Astrocyte (in vitro differentiated cells and primary cell): ENCODE measurements at places on chromosomes 11 and 22. TPM values are rescaled to one million over a fixed set of nuclear protein-coding genes. Genes with fewer than 3 reads are reported as not detected.

PKDREJ gene
- not detected in 2 replicates for total RNA-seq

CRYBB2 gene
- total RNA-seq, result not detected in 2 replicates

CCDC88B gene
- total RNA-seq, result 1.2 and 1.6 TPM in 2 replicates

LRRC56 gene
- total RNA-seq, result 0.82 and 1.8 TPM in 2 replicates

GLB1L3 gene
- 0.20 and 0.22 TPM in 2 replicates for total RNA-seq

KRTAP5-7 gene
- not detected in 2 replicates for total RNA-seq

PHOX2A gene
- 0.36 TPM in 1 of 2 replicates, not detected in the other for total RNA-seq

TMA7B gene
- not detected in 2 replicates for total RNA-seq

HORMAD2 gene
- not detected in 2 replicates for total RNA-seq

IGF2 gene
- total RNA-seq, result 188 and 209 TPM in 2 replicates

GRCh38 chr11:9760193-9760575 is 96.3 kb downstream of the SWAP70 start:
- peaks cover 54% of the 10 kb centered on the region for H3K4me1 ChIP-seq
- H3K4me3 ChIP-seq, result no peak overlapping the region
- peak overlapping the region; percentile 88 for H3K27ac ChIP-seq
- no peaks in the 10 kb centered on the region for H3K27me3 ChIP-seq
- DNase-seq, result peak; percentile 93
- no peaks in the 10 kb centered on the region for H3K36me3 ChIP-seq

GRCh38 chr11:125299061-125299615 is 134.6 kb downstream of the PKNOX2 start:
- no peak overlapping the region for H3K4me3 ChIP-seq
- H3K36me3 ChIP-seq, result no peaks in the 10 kb centered on the region
- peaks cover 2% of the 10 kb centered on the region for H3K27me3 ChIP-seq
- H3K4me1 ChIP-seq, result peaks cover 14% of the 10 kb centered on the region

- no peaks in the 10 kb centered on the region for H3K36me3 ChIP-seq
- no peak for DNase-seq
- no peak overlapping the region for H3K4me3 ChIP-seq
- no peaks in the 10 kb centered on the region for H3K27me3 ChIP-seq
- H3K4me1 ChIP-seq, result no peaks in the 10 kb centered on the region
- H3K27ac ChIP-seq, result no peak overlapping the region
Observed at GRCh38 chr11:66363805-66364535, 7.6 kb downstream of the SLC29A2 start.

GRCh38 chr22:19909350-19910179 is 32.0 kb upstream of the COMT start:
- DNase-seq, result peak; percentile 39
- no peaks in the 10 kb centered on the region for H3K4me1 ChIP-seq
- H3K27me3 ChIP-seq, result no peaks in the 10 kb centered on the region

DNA sequence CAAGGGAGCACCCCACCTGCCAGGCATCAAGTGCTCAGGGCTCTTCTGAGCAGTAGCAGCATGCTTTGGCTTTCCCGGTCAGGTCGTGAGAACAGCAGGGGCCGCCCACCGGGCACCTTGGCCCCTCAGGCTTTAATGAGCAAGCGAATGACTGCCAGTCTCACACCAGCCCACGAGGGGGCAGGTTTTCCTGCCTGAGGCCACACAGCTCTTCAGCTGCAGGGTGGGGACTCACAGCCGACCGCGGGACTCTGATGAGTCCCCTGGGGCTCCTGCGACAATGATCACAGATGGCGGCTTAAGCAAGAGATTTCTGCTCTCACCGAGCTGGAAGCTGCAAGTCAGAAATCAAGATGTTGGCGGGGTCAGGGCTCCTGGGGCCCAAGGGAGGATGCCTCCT is 14.3 kb upstream of the FGF19 start:
- no peak for DNase-seq
- no peaks in the 10 kb centered on the region for H3K36me3 ChIP-seq
- H3K27ac ChIP-seq, result no peak overlapping the region

- H3K4me1 ChIP-seq, result no peaks in the 10 kb centered on the region
- H3K4me3 ChIP-seq, result no peak overlapping the region
- no peak overlapping the region for H3K27ac ChIP-seq
- DNase-seq, result peak; percentile 38
- H3K27me3 ChIP-seq, result no peaks in the 10 kb centered on the region
Observed at GRCh38 chr11:103601225-103601846, 435.1 kb upstream of the DDI1 start.

- H3K27ac ChIP-seq, result no peak overlapping the region
- no peaks in the 10 kb centered on the region for H3K27me3 ChIP-seq
- H3K4me1 ChIP-seq, result peaks cover 29% of the 10 kb centered on the region
- DNase-seq, result no peak
- H3K4me3 ChIP-seq, result no peak overlapping the region
- H3K36me3 ChIP-seq, result no peaks in the 10 kb centered on the region
Observed at GRCh38 chr11:75344186-75344585, 7.3 kb downstream of the ARRB1 start.

GRCh38 chr11:26623076-26623659 is 51.1 kb upstream of the MUC15 start:
- H3K27ac ChIP-seq, result no peak overlapping the region
- peak; percentile 25 for DNase-seq
- peaks cover 3% of the 10 kb centered on the region for H3K4me1 ChIP-seq
- no peaks in the 10 kb centered on the region for H3K27me3 ChIP-seq
- H3K36me3 ChIP-seq, result no peaks in the 10 kb centered on the region

DNA sequence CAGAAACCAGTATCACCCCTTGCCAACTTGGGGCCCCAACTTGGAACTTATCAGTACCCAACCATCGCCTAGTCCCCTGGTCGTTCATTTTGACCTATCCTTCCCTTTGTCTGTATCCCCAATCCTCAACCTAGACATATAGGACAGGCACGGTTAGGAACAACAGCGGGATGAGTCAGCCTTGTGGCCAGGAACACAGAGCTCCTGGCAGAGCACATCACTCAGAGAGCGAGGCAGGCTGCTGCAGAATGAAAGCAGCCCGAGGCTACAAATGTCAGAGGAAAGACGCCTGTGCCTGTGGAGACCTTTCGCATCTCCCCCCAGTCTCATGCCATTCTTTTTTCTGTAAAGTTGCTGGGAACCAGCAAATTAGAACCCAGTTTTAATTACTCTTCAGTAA is 14.6 kb downstream of the DKK3 start:
- peak overlapping the region; percentile 82 for H3K27ac ChIP-seq
- H3K27me3 ChIP-seq, result no peaks in the 10 kb centered on the region
- peaks cover 56% of the 10 kb centered on the region for H3K4me1 ChIP-seq
- peak overlapping the region; percentile 1 for H3K4me3 ChIP-seq
- DNase-seq, result peak; percentile 82

- H3K4me3 ChIP-seq, result no peak overlapping the region
- H3K36me3 ChIP-seq, result no peaks in the 10 kb centered on the region
- H3K27me3 ChIP-seq, result no peaks in the 10 kb centered on the region
- H3K27ac ChIP-seq, result peak overlapping the region; percentile 8
- peaks cover 24% of the 10 kb centered on the region for H3K4me1 ChIP-seq
Observed at GRCh38 chr11:96014217-96014616, 90.3 kb upstream of the MTMR2 start.

- peaks cover 22% of the 10 kb centered on the region for H3K4me1 ChIP-seq
- H3K27ac ChIP-seq, result no peak overlapping the region
- no peak for DNase-seq
Observed at GRCh38 chr11:78041843-78042440, 18.9 kb upstream of the KCTD14 start.

DNA sequence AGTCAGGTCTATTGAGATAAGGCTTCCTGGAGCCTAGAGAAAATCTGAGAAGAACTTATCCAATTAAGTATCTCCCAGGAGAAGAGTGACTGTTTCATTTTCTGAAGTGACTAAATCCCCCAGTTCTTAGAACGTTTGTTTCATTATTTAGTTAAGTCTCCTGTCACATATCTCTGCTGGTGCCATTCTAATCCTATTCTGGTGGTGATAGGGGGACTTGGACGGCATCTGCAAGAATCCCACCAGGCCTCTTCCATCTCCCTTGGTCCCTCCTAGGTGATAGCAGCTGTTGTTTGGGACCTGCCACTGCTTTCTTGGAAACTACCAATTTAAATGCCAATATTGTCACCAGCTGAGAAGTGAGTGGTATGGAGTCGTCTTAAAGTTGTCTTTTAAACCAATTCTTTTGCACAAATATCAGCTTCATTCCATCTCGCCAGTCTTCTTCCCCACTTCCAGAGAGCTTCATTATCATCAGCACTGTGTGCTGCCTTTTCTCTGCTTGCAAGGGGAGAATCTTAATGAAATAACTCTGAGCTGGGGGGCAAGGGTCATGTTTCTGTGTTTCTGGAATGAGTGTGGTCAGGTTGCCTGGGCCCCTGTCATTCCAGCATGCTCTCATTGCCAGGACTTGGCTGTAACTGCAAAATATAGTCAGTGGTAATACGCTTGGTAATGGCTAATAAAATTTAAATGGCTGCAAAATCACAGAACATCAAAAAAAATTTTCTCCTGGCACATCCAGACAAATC is 104.8 kb downstream of the LDLRAD3 start:
- H3K27ac ChIP-seq, result no peak overlapping the region
- H3K27me3 ChIP-seq, result no peaks in the 10 kb centered on the region
- H3K4me3 ChIP-seq, result no peak overlapping the region
- no peaks in the 10 kb centered on the region for H3K4me1 ChIP-seq
- peak; percentile 45 for DNase-seq
- H3K36me3 ChIP-seq, result no peaks in the 10 kb centered on the region

GRCh38 chr11:96055706-96056387 is 131.9 kb upstream of the MTMR2 start:
- DNase-seq, result peak; percentile 94
- no peak overlapping the region for H3K4me3 ChIP-seq
- H3K27me3 ChIP-seq, result no peaks in the 10 kb centered on the region
- no peaks in the 10 kb centered on the region for H3K36me3 ChIP-seq
- H3K27ac ChIP-seq, result peak overlapping the region; percentile 73
- peaks cover 35% of the 10 kb centered on the region for H3K4me1 ChIP-seq

- H3K4me1 ChIP-seq, result no peaks in the 10 kb centered on the region
- H3K36me3 ChIP-seq, result peaks cover 27% of the 10 kb centered on the region
- no peak for DNase-seq
- H3K27ac ChIP-seq, result no peak overlapping the region
Observed at GRCh38 chr22:19405652-19406051, 25.9 kb downstream of the HIRA start.

DNA sequence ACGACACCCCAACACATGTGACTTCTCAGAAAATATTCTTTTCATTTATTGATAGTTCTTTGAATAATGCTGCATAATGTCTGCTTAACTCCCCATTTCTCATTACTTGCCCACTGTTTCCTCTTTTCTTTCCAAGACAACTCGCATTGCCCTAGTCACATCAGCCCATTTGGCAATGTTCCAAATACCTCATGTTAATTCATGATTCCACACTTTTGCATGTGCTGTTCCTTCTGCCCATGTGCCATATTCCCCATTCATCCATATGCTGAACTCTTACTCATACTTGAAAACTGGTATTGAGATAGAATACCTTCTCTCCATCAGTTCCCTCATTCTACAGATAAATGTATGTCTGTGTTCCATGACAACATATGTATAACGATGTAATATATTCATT is 993.7 kb downstream of the OPCML start:
- no peak overlapping the region for H3K27ac ChIP-seq
- DNase-seq, result no peak
- H3K4me1 ChIP-seq, result no peaks in the 10 kb centered on the region
- no peaks in the 10 kb centered on the region for H3K36me3 ChIP-seq
- H3K4me3 ChIP-seq, result no peak overlapping the region
- H3K27me3 ChIP-seq, result no peaks in the 10 kb centered on the region

DNA sequence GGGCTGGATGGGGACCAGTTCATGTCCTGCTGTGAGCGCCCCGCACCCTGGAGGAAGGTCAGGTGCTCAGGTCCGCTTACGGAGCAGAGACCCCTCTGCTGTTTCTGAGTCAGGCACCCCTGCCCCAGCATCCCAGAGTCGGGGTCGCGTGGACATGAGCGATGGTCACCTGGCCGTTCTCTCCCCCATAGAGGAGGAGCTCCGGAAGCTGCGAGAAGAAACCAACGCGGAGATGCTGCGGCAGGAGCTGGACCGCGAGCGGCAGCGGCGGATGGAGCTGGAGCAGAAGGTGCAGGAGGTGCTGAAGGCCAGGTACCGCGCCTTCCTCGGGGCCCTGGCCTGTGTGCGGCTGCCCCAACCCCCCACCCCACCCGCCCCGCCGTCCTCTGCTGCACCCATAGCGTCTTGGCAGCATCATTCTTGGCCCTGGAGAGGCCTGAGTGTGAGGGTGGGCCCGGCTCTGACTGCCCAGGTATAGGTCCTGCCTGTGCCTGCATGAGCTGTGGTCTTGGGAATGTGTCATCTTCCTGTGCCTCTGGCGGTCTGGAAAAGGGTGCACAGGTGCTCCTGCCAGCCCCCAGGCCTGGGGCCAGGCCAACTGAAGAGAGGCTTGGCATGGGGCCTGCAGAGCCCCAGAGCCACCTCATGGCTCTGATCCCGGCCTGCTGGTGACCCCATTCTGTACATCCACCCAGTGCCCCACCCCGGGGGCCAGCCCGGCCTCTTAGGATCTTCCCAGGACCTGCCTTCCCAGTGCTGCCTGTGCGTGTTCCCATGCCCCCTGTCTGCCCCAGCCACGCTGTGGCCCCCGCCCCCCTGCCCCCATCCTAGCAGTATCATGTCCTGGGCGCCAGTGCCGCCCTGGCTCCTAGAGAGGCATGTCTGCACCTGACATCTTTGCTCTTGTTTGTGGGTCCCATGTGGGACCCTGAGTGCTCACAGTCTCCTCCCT is 38.1 kb downstream of the GRAMD4 start:
- H3K36me3 ChIP-seq, result no peaks in the 10 kb centered on the region
- no peak overlapping the region for H3K27ac ChIP-seq
- H3K4me1 ChIP-seq, result peaks cover 4% of the 10 kb centered on the region
- no peak overlapping the region for H3K4me3 ChIP-seq

DNA sequence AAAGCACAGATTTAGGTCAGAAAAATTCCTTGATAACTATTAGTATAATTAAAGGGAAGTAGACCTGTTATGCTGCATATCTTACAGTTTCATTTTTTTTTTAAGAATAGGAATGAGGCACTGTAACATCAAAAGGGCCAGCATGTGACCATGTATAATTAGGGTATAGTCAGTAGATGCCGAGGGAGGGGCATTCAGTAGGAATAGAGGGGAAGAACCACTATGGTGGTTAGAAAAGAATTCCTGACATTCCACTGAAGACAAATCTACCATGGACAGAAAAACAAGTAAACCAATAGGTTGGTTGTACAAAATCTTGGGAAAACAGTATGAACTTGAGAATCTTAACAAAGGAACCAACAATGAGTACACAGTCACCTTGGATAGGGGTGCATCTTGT is 78.4 kb upstream of the CCDC179 start:
- no peak overlapping the region for H3K4me3 ChIP-seq
- H3K36me3 ChIP-seq, result no peaks in the 10 kb centered on the region
- no peak for DNase-seq

- no peak overlapping the region for H3K27ac ChIP-seq
- no peaks in the 10 kb centered on the region for H3K4me1 ChIP-seq
- DNase-seq, result no peak
- no peaks in the 10 kb centered on the region for H3K36me3 ChIP-seq
- H3K27me3 ChIP-seq, result no peaks in the 10 kb centered on the region
Observed at GRCh38 chr11:109775686-109776085, 317.5 kb upstream of the ZC3H12C start.

GRCh38 chr11:10617551-10617950 is 49.1 kb upstream of the LYVE1 start:
- H3K36me3 ChIP-seq, result no peaks in the 10 kb centered on the region
- H3K27me3 ChIP-seq, result no peaks in the 10 kb centered on the region
- DNase-seq, result no peak
- no peak overlapping the region for H3K27ac ChIP-seq
- no peaks in the 10 kb centered on the region for H3K4me1 ChIP-seq
